ENCODE measurements at places on chromosomes 12 and 14.

- DNase-seq = no peak
These were observed 768.1 kb upstream of the TBX3 start for GRCh38 chr12:115451780-115452736.

- DNase-seq = no peak
These were observed 24.8 kb downstream of the MVK start for GRCh38 chr12:109598428-109598854.

DNA sequence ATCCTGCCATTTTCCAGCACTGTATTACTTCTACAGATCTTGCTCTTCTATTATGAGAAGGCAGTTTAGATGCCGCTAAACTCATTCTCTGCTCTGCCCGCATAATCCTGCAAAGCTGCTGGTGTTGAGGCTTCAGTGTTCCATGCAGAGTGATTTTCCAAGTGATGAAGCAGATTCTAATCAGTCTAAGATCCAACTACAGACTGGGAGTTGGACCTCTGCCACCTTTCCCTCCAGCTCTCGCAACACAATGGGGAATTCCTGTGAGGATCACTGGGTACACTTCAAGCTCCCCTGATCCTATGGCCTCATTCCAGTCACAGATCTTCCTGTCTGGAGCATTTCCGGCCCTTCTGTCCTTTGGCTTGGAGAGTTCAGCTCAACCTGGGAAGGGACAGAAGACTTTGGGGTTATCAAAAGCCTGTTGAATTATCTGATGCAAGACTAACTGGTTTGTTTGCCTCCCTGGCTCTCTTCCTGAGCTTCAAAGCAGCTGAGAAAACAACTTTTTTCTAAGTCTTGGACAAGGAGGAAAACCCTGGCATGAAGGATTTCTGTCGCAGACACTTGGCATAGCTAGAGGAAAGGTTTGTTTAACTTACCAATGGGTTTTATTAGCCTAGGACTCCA lies 333.9 kb downstream of the ZFP36L1 start:
- DNase-seq = no peak

DNA sequence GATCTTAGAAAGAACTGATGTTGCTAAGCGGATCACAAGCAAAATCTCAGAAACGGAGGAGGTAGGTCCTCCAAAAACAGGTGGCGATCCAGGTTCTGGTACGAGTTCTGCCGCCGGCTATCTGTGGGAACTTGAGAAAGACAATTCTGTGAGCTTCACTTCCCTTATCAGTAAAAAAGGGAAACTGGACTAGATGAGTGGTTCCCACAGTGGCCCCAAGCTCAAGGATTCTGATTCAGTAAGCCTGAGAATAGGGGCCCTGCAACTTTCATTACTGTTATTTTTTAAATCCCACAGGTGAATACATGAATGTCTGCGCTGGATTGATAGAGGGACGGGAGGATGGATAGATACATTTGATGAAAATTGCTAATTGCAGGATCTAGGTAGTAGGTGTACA lies 160.2 kb downstream of the PPM1H start:
- no peak for DNase-seq

DNA sequence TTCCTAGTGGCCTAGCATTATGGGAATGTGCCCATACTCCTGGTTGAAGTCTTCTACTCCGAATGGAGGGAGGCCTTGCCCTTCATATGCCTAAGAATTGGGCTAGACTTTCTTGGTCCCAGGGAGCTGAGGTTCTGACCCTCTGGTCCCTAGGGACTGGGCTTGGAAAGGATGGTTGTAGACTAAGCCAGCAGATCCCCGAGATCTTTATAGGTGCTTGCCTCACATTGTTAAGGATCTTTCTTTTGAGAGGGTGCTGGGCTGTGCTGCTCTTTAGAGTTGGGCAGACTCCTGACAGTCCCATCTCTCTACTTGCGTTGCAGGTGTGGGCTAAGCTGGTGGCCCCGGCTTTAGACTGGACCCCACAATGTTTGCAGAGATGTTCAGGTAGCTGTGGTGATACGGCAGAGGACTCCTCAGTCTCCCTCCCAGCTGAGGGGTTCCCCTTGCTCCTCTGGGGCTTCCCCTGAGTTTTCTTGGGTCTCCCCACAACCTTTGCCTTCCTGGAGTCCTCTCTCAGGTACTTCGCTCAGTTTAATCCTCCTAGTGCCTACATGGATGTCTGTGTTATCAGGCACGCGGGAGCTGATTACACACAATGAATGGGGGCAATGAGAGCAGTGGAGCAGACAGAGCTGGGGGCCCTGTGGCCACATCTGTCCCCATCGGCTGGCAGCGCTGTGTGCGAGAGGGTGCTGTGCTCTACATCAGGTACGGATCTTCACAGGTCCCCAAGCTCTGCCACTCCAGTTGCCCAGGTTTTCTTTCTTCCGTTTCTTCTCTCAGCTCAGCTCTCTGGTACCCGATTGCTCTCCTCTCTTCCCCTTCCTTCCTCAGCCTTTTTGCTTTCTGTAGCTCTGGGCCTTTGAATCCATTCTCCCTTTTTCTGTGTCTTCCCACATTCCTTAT lies 1.3 kb downstream of the MBD6 start:
- DNase-seq = no peak

- DNase-seq = no peak
These were observed 1.5 kb downstream of the CORO1C start for GRCh38 chr12:108729612-108730364.
